ENCODE measurements at places on chromosomes 13 and 19.

GRCh38 chr13:113061796-113062425, 43.7 kb upstream of the F7 start:
- DNase-seq = no peak

- no peak for DNase-seq
These were observed 213.0 kb downstream of the ZIC5 start for GRCh38 chr13:99758460-99759162.

DNA sequence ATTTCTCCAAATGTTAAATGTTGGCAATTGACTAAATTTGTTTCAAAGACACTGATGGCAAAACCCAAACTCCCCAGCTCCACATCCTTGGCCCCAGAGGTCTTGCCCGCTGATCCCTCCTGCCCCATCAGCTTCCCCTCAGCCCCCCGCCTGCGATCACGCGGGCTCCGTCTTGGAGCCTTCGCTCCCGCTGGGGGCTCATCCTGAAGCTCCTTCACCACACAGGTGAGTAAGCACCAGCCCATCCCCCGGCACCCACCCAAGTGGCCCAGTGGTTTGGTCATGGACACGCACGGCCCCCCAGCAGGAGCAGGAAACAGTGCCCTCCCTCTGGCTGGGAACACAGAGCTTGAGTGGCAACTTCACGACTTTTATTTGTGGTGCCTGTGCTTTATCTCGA, 14.9 kb downstream of the EPS8L1 start:
- DNase-seq = no peak

DNA sequence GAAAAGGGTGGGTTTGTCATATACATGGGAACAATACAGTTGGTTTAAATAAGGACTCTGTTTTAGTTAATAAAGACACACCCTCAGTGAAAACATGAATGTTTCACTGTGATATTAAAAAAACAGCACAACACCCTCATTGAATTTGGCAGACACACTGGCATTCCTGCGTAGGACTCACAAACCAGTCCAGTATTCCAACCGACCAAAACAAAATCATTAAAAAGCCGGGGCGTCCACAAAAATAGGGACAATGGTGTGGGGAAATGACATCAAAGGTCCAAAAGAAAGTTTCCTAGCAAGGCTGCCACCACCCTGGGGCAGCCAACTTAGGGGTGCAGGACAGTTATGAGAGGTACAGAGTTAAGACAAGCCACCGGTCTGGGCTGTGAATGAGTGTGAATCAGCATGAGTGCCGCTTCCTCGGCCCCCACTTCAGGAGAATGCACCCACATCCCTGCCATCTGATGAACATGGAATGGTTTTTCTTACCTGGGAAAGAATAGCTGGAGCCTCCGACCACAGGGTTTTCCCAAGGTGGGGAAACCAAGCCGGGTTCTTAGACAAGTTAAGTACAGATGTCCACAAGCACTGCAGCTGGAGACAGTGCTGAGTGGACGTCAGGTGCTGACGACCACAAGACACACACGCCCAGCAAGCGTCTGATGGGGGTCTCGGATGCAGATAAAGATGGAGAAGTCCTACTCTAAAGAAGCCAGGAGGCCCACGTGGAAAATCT, 73.3 kb downstream of the KLF2 start:
- no peak for DNase-seq

- DNase-seq = no peak
These were observed 82.2 kb upstream of the USP29 start for GRCh38 chr19:57037556-57037955.
